Pancreas (tissue), 10 donors: ENCODE measurements at places on chromosomes 5 and 9. TPM values are rescaled to one million over a fixed set of nuclear protein-coding genes. Genes with fewer than 3 reads are reported as not detected.

MELK gene
- total RNA-seq, result 0.32 TPM

CRB2 gene
- not detected for total RNA-seq

DNA sequence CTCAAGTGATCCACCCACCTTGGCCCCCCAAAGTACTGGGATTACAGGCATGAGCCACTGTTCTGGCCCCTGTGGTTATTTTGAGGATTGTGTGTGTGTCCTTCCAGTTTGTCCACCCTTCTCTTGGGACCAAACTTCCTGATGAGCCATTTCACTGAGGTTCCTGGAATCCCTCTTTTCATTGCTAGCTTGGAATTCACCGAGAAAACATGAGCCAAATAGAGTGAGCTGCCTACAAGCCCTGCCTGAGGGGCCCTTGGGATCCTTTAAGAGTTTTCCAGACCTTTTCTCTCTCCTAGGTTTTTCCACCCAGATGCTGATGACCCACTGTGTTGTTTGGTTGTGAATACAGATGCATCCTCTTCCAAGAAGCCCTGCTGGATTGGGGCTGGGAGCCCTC, 13.2 kb upstream of the KIF12 start:
- no peak for DNase-seq

IFNA2 gene
- not detected for total RNA-seq

- no peak for DNase-seq
Observed at GRCh38 chr5:180301253-180301652, 9.4 kb upstream of the MAPK9 start.

SCGB3A1 gene
- 1.4 TPM for total RNA-seq

DNA sequence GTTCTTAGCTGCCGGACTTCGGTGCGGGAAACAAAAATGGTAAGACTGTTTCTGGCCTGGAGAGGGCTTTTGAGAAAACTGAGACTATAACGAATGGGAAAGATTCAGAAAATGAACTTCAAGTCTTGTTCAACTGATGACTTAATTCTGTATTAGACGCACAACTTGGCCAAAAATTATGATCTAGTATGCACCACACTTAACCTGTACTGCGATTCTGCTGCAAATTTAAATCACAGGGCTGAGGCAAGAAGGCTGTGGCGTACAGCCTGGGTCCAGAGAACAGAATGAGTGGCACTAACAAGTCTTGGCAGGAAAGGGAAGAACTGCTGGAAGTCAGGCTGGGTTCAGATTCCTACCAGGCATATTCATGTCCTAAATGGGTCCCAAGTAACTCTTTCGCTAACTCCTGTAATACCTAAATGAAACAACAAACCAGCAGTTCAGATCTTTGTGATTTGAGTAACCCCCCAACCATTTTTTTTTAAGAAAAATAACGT, 781 bp upstream of the COL23A1 start:
- DNase-seq, result no peak

TSSK1B gene
- not detected for total RNA-seq

LTC4S gene
- total RNA-seq, result 1.1 TPM

- DNase-seq, result no peak
Observed at GRCh38 chr5:35182486-35182885, 47.8 kb downstream of the PRLR start.

GRCh38 chr5:17951392-17952169, 317.3 kb downstream of the TAF11L14 start:
- no peak for DNase-seq

- no peak for DNase-seq
Observed at GRCh38 chr5:107469485-107470294, 201.0 kb downstream of the EFNA5 start.

DNA sequence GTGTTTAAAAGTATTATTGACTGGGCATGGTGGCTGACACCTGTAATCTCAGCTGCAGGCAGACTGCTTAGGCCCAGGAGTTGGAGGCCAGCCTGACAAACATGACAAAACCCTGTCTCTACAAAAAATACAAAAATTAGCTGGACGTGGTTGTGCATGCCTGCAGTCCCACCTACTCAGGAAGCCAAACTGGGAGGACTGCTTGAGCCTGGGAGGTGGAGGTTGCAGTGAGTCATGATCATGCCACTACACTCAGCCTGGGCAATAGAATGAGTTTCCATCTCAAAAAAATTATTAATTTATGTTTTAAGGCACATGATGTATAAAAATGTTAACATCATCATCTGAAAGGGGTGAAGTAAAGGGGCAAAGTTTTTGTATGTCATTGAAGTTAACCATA, 49.7 kb upstream of the FNIP1 start:
- DNase-seq, result no peak

DNA sequence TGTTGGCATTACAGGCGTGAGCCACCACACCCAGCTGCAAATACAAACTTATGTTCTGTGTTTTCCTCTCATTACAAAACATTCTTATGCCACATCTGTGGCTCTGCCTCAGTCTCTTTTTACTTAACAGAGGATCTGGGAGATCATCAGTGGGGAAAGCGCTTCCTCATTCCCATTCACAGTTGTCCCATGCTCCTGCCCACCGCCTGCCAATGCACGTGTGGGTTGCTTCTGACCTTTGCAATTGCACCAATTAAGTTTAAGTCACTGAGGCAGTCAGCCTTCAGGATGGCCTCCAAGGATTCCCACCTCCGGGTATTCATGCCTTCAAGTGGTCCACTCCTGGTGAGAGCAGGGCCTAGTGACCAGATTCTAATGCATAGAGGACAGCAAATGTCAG, 34.9 kb upstream of the EEIG1 start:
- DNase-seq, result no peak

- DNase-seq, result no peak
Observed at GRCh38 chr9:132175431-132175830, 13.6 kb downstream of the NTNG2 start.

DNA sequence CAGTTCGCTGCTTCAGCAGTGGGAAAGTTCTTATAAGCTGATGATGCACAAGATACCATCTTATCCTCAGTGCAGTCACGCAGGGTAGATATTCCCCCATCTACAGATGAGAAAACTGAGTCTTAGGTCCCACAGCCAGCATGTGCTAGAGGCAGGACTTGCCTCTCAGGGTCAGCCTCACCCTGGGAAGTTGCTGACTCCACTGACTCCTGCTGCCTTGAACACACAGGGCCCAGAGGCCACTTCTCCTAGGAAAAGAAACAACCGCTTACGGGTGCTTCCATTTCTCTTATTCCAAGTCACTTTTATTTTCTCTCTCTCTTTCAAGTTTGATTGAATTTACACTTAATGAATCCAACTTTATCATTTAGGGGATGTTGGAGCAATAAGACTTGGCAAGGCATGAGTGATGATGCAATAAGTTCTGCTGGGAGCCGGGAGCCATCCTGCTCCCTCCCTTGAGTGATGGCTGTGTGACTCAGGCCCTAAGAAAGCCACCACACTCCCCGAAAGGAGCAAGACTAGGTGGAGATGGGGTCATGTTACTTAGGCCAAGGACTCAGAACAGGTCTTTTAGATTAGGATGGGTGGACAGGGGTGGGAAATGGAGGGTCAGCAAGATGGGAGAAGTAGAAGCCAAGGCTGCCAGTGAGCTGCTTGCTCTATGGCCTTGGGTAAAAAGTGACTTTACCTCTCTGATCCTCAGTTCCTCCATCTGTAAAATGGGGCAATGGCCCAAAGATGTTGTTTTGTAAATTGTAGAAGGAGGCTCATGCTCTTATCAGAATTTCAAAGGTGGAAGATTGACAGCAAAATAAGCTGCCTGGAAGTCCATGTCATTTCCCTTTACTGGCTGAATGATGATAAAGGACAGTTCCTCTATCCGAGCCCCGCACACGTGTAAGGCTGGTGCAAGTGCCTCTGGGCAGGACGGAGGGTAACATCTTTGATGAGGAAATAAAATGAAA, 67.4 kb upstream of the ZNF618 start:
- no peak for DNase-seq

- no peak for DNase-seq
Observed at GRCh38 chr5:175820230-175820629, 51.1 kb upstream of the CPLX2 start.

DNA sequence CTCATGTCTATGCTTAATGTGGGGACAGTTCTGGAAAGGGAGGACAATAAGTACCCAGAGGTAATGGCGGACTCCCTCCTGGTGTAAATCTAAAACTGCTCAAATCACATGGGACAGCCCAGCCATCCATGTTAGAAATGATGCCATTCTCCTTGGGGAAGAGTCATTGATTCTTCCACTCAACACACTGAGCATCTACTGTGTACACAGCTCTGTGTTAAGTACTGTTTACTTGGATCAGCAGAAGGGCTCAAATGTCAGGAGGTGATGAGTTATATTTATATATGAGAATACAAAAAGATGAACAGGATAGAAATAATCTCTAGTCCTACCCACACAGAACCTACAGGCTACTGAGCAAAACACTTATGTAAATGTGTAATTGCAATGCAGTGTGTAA, 31.8 kb upstream of the NANS start:
- DNase-seq, result no peak

- no peak for DNase-seq
Observed at GRCh38 chr5:13955896-13956295, 11.4 kb upstream of the DNAH5 start.

AGXT2 gene
- not detected for total RNA-seq

DNA sequence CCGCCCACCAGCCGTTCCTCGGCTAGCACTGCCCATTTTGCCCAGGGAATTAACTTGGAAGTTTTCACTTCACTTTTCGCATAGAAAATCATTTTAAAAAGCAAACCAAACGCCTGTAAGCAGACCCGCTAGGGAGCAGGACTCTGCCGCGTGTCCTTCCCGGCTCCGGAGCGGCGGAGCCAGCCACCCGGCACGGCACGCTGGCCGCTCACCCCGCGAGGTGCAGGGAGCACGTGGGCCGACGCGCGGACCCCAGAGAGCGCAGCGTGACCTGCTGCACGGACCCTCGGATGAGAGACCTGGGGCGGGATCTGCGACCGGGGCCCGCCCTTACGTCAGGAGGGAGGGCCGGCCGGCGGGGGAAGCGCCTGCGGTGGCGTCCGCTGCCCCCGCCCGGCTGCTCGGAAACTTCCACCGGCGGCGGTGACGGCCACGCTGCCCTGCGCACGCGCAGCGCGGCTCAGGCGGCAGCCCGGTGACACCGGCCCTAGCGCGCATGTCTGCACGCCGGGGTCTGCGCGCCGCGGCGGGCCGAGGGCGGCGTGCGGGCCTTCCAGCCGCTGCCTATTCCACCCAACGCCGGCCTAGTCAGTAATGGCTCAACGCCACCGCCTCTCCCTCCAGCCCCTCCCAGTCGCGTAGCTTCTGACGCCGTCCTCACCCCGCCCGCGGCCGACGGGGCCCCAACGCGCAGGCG, 507 bp upstream of the TENT4A start:
- peak; percentile 98 for DNase-seq

DNA sequence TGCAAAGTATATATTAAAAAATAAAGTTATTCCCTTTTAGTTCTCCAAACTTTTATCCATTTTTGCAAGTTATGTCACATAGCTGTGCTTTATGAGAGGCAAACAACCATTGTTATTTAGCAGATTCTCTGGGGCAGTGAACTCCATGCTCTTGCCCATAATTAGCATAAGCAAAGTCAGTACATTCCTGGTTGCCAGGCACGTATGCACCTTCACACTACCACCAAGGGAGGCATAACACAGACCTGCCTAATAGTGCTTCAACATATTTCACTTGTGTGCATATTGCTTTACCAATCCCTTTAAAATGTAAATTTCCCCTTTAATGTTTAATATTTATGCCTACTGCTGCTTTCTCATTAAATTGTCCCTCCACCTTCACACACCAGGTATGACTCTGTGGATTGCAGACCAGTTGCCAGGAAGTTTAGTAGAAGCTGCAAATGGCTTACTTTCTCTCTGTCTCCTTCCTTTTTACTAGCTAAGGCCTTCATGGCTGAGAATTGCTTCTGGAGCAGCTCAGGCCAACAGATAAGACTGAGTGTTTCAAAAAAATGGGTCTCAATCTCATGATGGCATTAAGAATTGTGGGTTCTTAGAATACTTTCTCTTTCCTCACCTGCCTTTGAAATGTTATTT, 388.2 kb downstream of the PRR16 start:
- DNase-seq, result no peak

PCA3 gene
- not detected for total RNA-seq

GRCh38 chr9:128870128-128870940, 11.4 kb downstream of the KYAT1 start:
- DNase-seq, result no peak

EGFL7 gene
- 10.6 TPM for total RNA-seq

EPB41L4B gene
- total RNA-seq, result 97.8 TPM

TMEM252 gene
- not detected for total RNA-seq

CDC23 gene
- 5.9 TPM for total RNA-seq

KCTD16 gene
- 3.2 TPM for total RNA-seq

- no peak for DNase-seq
Observed at GRCh38 chr5:91168859-91169258, 214.3 kb downstream of the ARRDC3 start.

RANBP3L gene
- total RNA-seq, result 0.26 TPM

IRX2 gene
- total RNA-seq, result 0.98 TPM

DNA sequence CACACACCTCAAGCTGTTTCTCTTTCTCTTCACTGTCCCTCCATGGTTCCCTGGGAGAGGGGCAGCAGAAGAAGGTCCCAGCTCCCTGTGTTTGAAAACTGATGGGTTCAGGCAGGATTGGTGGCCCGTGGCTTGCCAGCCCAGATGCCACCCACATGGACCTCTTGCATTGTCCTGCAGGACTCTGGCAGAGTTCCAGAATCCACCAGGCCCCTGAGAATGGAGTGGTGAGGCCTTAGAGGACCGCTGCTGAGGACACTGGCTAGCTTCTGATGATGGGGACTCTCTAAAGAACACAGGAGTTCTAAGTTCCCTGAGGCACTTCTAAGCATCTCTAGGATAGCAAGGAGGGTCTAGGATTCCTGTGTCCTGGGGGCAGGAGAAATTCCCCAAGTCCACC, 24.8 kb downstream of the CTSL start:
- DNase-seq, result no peak

ISL1 gene
- 0.93 TPM for total RNA-seq

GRCh38 chr5:127563136-127563535, 45.7 kb downstream of the PRRC1 start:
- DNase-seq, result no peak

NKD2 gene
- 8.8 TPM for total RNA-seq

GRCh38 chr5:153168241-153168640, 322.2 kb upstream of the GRIA1 start:
- no peak for DNase-seq

- no peak for DNase-seq
Observed at GRCh38 chr5:159419576-159419975, 89.3 kb upstream of the IL12B start.

DNA sequence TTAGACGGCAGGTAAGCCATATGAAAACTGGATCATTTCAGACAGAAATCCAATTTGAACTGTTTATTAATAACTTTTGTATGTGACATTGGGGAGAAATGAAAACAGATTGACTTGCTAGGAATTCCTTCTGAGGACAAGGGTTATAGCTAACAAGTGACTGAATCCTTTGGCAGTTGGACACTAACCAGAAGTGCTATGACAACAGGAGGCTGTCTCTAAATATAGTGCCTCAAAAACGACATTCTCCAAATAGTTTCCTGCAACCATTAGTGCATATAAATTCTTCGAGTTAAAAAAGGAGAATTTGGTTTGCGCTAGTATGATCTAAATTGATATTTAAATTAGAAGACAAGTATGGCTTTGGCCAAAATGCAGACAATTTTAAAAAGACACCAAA, 338.6 kb downstream of the PTPRD start:
- no peak for DNase-seq
